ENCODE measurements at places on chromosomes 12 and 14.

DNA sequence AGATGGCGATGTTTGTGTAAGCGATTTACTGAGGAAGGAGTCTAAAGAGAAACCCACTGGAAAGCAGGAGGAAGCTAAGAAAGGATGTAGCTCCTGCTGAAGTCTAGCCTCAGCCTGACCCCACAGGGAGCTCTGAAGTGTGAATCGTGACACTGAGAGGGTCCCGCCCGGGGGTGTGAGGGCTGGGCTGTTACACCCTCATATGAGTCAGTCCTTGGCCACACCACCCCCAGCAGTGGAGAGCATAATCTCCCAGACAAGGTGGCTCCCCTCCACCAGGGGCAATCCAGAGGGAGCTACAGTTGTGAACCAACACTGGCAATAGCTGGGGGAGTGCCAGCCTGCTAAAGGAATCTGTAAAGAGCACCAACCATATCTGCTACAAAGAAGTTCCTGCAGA lies 31.5 kb downstream of the SVOP start:
- no peaks in the 10 kb centered on the region for H3K4me1 ChIP-seq
- no peaks in the 10 kb centered on the region for H3K36me3 ChIP-seq
- no peaks in the 10 kb centered on the region for H3K27me3 ChIP-seq
- no peak overlapping the region for H3K4me3 ChIP-seq

DNA sequence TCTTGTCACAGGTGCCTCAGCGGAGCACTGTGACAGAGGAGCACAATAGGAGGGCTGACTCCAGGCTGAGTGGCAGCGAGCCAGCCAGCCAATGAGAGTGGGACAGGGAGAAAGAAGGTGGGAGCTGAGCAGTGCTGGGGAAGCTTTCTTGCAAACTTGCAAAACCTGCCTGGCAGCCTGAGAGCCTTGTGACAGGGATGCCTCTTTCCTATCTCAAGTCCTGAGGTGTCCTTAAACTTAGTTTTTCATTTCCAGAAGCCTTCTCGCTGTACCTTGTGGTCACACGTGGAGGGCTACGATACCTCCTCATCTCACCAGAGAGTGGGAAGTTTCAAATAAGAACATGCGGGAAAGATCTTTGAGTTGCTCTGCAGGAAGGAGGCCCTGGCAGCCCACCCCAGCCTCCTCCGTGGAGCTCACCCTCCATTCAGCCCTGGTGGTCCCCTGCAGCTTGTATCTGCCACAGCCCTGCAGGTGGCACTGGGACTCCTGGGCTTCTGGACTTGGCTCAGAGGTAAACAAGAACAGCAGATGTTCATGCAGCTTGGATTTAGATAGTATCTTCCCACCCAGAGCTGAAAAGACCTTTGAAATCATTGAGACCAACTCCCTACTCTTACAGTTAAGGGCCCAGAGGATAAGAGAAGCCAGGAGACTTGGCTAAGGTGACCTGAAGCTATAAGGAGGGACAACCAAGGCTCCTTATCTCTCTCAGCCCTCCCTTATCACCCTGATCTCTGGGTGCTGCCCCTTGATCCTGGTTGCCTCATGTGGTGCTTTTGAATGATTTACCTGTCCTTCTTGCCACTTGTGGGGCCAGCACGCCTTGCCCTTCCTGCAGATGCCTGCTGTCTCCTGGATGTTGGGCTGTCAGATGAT lies 153.5 kb upstream of the MAX start:
- peak; percentile 91 for DNase-seq
- no peaks in the 10 kb centered on the region for H3K27me3 ChIP-seq
- H3K36me3 ChIP-seq: no peaks in the 10 kb centered on the region
- H3K4me1 ChIP-seq: peaks cover 9% of the 10 kb centered on the region

GRCh38 chr12:106747973-106748436 lies 26.5 kb upstream of the RIC8B start:
- H3K4me3 ChIP-seq: no peak overlapping the region
- no peaks in the 10 kb centered on the region for H3K4me1 ChIP-seq

DNA sequence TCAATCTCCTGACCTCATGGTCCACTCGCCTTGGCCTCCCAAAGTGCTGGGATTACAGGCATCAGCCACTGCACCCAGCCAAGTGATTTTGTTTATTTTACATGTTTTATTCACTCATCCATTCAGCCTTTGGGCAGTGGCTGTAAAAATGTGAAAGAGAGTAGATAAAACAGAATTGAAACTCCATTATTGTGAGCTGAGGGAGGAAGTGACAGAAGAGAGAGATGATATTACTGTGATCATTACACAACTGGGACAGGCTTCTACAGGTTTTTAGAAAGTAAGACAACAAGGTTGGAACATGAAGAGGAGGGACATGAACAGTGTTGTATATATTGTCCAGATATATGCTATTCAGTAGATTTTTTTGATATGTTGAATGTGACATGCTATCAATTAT lies 25.0 kb downstream of the CREBL2 start:
- H3K27ac ChIP-seq: no peak overlapping the region
- no peaks in the 10 kb centered on the region for H3K27me3 ChIP-seq
- H3K4me1 ChIP-seq: no peaks in the 10 kb centered on the region

DNA sequence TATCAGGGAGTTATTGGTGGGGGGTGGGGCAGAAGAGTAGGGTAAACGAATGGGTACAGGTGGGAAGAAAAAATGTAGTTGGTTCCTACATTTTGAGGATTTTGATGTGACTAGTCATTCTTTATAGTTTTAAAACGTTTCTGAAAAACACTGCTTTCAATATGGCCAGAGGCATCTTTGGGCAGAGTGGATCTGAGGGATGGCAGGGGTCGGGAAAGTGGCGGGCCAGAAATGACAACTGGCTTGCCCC lies 527 bp upstream of the ATP23 start:
- H3K27me3 ChIP-seq: no peaks in the 10 kb centered on the region
- DNase-seq: no peak
- H3K36me3 ChIP-seq: no peaks in the 10 kb centered on the region
- peak overlapping the region; percentile 55 for H3K4me3 ChIP-seq

DNA sequence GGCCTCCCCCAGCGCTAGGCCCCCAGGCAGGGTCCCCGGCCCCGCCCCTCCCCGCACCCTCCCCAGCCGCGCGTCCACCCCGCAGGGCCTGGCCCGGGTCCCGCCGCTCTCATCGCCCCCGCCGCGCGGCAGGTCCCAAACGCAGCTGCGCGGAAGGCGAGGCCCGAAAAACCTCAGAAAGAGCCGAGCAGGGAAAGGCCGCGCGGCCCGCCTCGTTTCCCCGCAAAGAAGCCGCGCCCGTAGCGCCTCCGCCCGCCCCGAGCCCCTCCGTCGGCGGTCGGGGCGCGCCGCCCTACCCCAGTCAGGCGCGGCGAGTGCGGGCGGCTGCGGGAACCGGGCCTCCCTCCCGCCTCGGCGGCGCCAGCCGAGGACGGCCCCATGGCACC lies 324 bp downstream of the POLE start:
- peak overlapping the region; percentile 68 for H3K27ac ChIP-seq
- H3K4me1 ChIP-seq: no peaks in the 10 kb centered on the region
- H3K4me3 ChIP-seq: peak overlapping the region; percentile 99
- H3K27me3 ChIP-seq: no peaks in the 10 kb centered on the region
- no peaks in the 10 kb centered on the region for H3K36me3 ChIP-seq

DNA sequence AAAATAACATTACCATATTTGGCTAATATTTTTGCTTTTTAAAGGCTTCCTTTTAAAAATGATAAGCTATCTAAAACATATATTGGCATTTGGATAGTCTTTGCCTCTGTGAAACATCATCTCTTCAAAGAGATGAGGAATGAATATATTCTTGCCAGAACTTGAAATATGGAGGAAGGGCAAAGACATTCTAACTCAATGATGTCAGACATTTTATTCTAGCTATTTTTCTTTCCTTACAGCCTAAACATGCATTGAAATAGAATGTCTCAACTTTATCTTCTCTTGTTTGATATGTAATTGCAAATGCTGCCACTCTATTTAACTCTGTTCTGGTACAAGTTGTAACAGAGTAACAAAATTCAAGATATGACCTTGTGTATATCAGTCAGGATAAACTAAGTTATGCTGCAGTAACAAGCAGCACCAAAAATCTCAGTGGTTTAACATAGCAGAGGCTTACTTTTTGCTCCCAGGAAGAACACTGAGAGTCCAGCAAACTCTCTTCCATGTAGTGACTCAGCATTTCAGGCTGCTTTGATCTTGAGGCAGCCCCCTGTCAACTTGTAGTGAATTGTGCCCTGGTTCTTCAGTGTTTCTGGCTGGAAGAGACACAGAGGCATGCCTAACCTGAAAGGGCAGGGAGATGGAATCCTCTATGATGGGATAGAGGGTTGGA lies 11.0 kb downstream of the IRAK3 start:
- no peaks in the 10 kb centered on the region for H3K36me3 ChIP-seq
- H3K4me1 ChIP-seq: no peaks in the 10 kb centered on the region
- H3K27me3 ChIP-seq: no peaks in the 10 kb centered on the region

DNA sequence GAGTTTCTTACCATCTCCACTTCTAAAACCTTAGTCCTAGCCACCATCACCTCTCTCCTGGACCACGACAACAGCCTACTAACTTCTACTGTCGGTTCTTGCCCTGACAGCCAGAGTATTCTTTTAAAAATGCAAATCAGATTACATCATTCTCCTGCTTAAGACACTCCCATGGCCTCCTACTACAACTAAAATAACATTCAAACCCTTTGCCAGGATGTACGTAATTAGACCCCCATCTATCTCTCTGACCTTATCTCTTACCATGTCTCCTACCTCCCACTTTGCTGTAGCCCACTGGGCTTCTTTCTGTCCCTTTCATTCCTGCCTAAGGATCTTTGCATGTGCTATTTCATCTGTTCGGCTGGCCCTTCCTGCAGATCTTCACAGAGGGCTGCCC lies 27.6 kb downstream of the TRIM9 start:
- no peak for DNase-seq
- H3K36me3 ChIP-seq: no peaks in the 10 kb centered on the region
- no peak overlapping the region for H3K4me3 ChIP-seq
- no peak overlapping the region for H3K27ac ChIP-seq
- no peaks in the 10 kb centered on the region for H3K27me3 ChIP-seq

GRCh38 chr12:51371295-51371953 lies 19.8 kb downstream of the GALNT6 start:
- H3K4me3 ChIP-seq: no peak overlapping the region
- H3K27me3 ChIP-seq: no peaks in the 10 kb centered on the region
- no peaks in the 10 kb centered on the region for H3K4me1 ChIP-seq
- H3K36me3 ChIP-seq: no peaks in the 10 kb centered on the region
- peak; percentile 77 for DNase-seq

- no peak overlapping the region for H3K27ac ChIP-seq
- no peak overlapping the region for H3K4me3 ChIP-seq
- H3K36me3 ChIP-seq: no peaks in the 10 kb centered on the region
- H3K4me1 ChIP-seq: peaks cover 12% of the 10 kb centered on the region
- DNase-seq: no peak
- H3K27me3 ChIP-seq: no peaks in the 10 kb centered on the region
Measured at GRCh38 chr12:118312578-118312977, 60.1 kb downstream of the TAOK3 start.

DNA sequence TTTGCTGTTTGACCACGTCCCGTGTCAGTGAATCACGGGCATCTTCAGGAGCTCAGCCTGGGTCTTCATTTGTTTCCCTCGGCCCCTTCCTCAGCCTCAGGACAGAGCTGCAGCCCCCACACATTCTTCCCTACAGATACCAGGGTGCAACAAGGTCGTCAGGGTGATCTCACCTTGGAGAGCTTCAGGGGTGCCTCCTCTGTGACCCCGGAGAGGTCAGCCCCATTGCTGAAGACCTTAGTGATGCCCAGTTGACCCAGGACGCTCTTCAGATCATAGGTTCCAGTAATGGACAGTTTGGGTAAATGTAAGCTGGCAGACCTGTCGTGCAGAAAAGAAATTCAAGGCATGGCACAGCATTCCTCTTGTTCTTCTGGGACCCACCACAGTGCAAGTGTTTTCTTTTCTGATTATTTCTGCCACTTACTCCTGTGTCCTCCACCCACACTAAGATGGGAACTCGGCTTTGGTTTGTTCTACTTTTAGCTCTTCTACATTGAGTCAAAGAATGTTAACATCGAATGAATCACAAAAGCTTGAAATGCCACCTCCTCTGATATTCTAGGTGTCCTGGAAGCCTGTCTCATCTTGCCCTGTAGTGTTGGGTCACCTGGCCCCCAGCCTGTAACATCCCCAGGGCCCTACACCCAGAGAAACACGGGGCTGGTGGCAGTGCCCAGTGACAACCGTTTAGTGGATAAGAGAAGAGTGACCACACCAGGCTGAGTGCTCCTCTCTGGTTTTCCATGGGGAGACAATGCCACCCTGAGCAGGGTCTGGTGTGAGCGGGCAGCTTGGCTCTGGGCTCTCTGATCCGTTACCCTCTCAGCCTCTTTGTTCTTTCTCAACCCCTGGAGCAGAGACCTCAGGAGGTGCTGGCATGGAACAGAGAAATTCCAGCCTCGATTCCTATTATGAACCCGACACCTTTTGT lies 8.8 kb downstream of the SERPINA1 start:
- no peak overlapping the region for H3K4me3 ChIP-seq
- H3K4me1 ChIP-seq: no peaks in the 10 kb centered on the region
- no peak overlapping the region for H3K27ac ChIP-seq

GRCh38 chr14:103116636-103117035 lies 6.6 kb upstream of the TNFAIP2 start:
- no peaks in the 10 kb centered on the region for H3K36me3 ChIP-seq
- no peak for DNase-seq
- H3K27me3 ChIP-seq: no peaks in the 10 kb centered on the region
- H3K27ac ChIP-seq: no peak overlapping the region
- peaks cover 3% of the 10 kb centered on the region for H3K4me1 ChIP-seq

- H3K4me1 ChIP-seq: no peaks in the 10 kb centered on the region
- H3K36me3 ChIP-seq: no peaks in the 10 kb centered on the region
- no peak for DNase-seq
- H3K4me3 ChIP-seq: peak overlapping the region; percentile 47
- peak overlapping the region; percentile 72 for H3K27ac ChIP-seq
- no peaks in the 10 kb centered on the region for H3K27me3 ChIP-seq
Measured at GRCh38 chr12:53122961-53123468, 19.7 kb downstream of the SOAT2 start.

DNA sequence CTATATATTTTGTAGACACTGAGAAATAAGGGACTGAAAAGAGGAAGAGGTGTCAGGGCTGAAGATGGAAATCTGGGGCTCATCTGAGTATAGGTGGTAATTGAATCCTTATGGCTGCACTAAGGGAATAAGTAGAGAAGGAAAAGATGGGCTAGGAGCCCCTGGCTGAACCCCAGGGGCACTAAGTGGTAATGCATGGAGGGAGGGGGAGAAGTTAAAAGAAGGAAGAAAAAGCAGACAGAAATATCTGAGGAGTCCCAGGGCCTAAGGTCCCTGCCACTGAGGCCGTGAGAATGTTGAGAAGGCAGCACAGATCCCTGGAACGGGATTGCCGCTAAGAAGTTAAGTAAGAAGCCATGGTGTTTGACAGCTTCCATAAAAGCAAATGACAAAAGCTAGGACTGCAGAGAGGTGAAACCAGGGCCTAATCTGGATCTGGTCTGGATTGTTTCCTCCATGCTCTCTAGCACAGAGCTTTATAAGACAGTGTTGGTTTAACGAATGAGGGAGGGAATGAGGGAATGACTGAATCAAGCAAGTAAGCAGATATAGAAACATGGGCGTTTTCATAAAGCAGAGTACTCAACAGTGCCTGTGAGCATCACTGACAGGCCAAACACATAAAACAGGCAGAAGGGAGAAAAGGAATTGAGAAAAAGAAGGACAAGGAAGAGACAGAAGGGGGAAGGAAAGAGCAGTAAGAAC lies 92.9 kb downstream of the HMGA2 start:
- no peak for DNase-seq
- no peaks in the 10 kb centered on the region for H3K27me3 ChIP-seq
- no peak overlapping the region for H3K4me3 ChIP-seq
